GM04503 (cell line): ENCODE measurements at places on chromosomes 7 and 10.
A peak's percentile ranks its signal among the peaks of the same experiment; 100 is the strongest.

DNA sequence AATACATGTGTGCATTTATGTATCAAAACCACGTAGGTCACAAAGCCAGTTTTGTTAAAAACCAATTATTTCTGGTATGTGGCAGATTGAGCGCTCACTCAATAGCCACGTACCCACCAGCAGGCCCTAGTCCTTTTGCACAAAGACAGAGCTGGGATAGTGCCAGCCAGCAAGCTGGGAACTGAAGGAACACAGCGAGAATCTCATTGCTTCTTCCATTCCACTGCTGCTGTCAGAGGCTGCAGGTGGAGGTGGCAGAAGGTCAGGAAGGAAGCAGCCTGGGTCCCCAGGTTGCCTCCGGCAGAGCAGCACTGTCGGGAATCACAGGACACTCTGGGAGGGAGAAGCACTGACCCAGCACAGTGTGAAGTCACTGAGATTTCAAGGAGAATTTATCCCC lies 385.5 kb upstream of the PFKP start:
- DNase-seq, result no peak

- no peak for DNase-seq
Measured at GRCh38 chr7:69445541-69445940, 152.7 kb upstream of the AUTS2 start.

GRCh38 chr10:110530131-110530831 lies 32.6 kb downstream of the DUSP5 start:
- DNase-seq, result peak; percentile 29

DNA sequence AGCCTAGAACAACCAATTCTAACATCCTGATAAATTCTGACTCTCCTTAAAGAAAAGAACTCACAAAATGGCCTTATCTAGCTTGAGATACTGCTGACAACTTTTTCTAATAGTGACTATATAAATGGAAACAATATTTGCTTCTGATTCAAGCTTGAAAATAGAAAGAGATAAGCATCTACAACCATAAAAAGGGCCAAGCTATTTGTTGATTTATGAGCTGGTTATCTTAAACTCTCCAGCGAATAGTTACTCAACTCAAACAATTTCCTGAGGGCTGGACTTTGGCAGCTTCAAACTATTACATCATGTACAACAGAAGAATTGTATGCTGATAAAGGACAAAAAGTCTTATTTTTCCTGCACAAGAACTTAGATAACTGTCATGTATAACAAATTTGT lies 4.6 kb downstream of the USP54 start:
- peak; percentile 58 for DNase-seq

- DNase-seq, result no peak
Measured at GRCh38 chr10:106500041-106500924, 664.2 kb downstream of the SORCS1 start.

- DNase-seq, result no peak
Measured at GRCh38 chr7:102843850-102844249, 69.0 kb upstream of the LRRC17 start.

DNA sequence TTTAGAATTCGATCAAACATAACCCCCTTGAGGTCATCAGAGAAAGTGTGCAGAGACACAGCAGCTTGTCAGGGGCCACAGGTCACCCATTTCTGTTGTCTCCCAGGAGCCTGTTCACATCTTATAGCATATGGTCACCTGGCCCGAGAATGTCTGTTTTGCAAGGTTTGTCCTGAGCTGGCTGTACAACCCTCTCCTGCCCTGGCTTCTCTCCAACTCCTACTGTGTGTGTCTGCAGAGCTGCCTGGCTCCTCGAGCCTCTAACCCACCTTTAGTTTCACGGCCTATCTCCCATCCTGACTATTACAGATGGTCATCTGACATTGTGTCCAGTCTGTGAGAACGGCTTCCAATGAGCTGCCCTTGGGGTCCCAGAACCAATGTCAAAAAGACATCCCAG lies 683.4 kb downstream of the SDK1 start:
- no peak for DNase-seq

GRCh38 chr7:117411539-117411938 lies 15.8 kb downstream of the ASZ1 start:
- no peak for DNase-seq

GRCh38 chr7:95781961-95782586 lies 9.7 kb downstream of the DYNC1I1 start:
- no peak for DNase-seq

DNA sequence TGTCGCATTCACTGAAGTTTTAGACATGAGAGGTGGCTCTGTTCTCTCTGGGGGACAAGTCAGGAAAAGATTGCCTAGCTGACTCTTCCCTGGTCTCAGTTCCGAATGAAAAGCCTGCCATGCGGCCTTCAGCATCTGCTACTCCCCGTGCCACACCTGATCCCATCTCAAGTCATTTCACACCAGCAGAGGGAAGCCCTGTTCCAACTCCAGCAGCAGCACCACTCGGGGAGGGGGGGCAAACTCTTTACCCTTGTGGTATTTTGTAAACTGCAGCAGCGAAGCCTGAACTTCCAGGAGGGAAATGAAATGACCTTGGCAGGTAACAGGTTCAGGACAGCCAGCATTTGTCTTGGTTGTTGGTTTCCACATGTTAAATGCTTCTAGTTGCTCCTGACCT lies 13.8 kb downstream of the LRRC4 start:
- no peak for DNase-seq

- DNase-seq, result no peak
Measured at GRCh38 chr7:25486656-25487055, 258.4 kb upstream of the NPVF start.

DNA sequence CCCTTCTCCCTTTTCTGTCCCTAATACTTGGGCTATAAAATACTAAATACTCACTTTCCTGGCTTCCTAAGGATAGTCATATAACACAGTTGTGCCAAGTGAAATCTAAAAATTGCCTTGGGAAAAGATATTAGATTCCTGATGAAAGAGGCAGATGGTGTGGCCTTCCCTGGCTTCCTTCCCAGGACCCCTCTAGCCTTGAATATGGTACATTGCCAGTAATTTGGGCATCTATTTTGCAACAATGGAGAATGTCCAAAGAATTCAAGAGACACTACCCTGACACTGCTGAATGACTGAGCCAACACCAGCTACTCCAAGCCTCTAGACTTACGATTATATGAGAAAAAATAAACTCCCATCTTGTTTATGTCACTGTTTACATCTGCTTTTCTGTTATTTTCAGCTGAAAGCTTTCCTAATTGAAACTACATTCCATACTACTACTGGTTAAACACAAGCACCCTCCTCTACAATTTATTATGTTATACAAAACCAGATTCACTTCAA lies 17.9 kb downstream of the COPG2 start:
- no peak for DNase-seq

DNA sequence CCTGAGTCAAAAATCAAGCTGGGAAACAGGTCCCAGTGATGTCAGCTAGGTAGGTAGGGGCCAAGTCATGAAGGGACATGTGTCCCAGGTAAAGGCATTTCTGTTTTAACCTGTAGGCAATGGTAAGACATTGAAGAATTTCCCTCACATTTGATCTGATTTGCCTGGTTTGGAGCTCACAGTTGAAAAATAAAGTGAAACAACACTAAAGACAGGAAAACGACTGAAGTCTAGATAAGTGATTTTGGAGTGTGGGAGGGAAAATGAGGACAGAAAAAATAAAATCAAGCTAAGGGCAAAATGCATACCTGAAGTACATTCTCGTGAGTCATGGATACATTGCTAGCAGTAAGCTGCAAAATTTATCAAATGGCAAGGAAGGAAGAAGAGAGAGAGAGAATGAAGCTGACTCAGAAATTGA lies 169.9 kb downstream of the SKIDA1 start:
- no peak for DNase-seq

DNA sequence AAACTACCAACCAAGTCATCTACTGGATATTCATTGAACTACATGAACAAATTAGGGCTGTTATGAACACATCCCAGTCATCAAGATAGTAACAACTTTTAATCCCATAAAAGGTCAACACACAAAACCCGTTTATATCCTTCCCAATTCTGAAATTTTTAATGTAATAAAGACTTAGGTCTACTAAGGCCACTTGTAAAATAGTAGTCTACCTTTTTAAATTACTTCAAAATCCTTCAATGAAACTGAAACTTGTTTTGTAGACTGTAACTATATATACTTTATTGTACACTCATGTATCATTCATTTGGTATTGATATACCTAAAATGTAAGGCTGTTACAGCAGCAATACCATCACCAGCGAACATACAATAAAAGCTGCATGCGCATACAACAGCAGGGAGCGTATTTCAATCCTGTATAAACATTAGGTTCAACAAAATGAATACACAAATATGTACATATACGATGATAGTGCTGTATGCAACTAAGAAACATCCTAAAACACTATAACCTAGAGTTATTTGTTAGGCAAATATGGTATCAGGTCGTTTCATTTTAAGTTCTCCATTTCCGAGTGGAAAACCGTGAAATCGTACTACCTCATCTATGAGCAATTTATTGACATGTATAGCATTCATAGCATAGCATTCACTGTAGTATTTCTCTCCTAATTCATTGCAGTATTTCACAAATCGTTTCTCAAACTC lies 973 bp downstream of the ATAD1 start:
- DNase-seq, result no peak

GRCh38 chr10:92850185-92850584 lies 1.9 kb downstream of the EXOC6 start:
- no peak for DNase-seq

GRCh38 chr10:97788552-97789442 lies 17.0 kb upstream of the SFRP5 start:
- DNase-seq, result no peak

GRCh38 chr10:48466611-48467240 lies 138.1 kb downstream of the ARHGAP22 start:
- DNase-seq, result no peak

DNA sequence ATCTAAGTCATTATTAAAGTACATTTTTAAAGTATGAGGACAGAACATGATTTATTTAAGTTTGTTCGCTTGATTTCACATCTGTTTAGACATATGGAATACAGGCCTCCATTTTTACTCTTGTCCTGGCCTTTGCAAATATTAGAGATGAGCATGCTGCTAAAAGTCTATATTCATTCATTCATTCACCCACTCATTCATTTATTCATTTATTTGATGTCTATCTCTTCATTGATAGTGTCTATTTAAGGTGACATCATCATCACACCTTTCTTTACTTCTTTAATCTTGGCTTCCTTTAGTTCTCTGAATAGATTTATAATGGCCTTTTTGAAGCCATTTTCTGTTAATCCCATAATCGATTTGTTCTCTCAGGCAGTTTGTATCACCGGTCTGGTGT lies 68.0 kb downstream of the THNSL1 start:
- DNase-seq, result no peak

DNA sequence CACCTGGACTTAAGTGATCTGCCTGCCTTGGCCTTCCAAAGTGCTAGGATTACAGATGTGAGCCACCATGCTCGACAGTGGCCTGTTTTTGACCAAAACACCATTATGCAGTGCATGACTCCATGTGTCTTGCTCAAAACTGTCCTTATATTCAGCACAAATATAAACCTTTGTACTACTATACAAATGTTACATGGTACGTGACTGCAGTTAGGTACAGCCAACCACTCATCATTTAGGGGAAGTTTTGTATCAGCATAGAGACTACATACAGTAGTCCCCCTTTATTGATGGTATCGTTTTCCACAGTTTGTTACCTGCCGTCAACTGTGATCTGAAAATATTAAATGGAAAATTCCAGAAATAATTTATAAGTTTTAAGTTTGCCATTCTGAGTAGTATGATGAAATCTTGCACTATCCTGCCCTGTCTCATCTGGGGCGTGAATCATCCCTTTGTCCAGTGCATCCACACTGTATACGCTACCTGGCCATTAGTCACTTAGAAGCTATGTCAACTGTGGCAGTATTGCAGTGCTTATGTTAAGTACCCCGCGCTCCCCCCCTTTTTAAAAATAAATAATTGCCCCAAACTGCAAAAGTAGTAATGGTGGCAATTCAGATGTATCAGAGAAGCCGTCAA lies 23.3 kb upstream of the ZNF282 start:
- no peak for DNase-seq

- peak; percentile 73 for DNase-seq
Measured at GRCh38 chr7:17633067-17633466, 307.2 kb downstream of the SNX13 start.

DNA sequence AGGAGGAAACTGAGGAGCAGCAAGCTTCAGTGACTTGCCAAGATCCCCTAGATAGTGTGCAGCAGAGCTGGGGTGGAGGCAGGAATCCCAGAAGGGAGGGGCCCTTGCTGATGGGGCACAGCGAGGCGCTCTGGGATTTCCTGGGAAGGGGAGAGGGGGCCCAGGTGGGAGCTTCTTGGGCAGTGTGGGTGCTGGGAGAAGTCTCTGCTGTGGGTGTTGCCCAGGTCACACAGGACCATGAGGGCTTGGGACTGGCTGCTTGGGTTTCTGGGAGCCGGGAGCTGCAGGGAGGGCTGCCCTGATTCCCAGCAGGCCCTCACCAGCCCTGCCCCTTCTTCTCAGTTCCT lies 55.2 kb downstream of the TSPAN15 start:
- DNase-seq, result no peak

DNA sequence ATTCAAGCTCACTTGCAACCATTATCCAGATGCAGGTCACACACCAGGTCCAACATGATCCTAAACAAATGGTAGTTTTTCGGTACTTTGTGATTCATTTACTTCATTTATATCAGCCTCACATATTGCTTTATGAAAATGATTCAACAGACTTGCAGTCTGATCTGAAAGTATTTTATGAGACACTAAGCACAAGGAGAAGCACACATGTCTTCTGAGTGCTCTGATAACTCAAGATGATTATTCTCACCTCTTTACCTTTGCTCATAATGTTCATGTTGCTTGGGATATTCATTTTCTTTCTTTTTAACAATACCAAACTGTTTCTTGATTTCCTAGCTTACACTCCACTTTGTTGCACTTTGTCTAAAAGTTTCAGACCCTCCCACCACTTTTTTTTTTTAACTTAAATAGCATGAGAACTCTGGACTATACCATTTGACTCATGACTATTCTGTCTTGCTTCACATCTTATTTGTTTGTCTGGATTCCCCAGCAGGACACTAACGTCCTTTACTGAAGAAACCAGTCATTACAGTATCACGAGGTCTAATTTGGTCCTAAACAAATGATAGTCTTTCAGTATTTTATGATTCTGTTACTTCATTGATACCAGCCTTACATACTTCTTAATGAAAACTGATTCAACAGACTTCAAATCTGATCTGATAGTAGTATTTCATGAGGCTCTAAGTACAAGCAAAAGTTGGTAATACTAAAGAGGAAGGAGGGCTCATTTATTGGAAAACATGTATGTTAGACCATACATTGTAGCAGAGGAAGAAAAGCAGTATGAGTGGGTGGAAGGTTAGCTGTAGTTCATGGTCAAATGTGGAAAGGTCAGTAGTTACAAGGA lies 171.8 kb upstream of the AHR start:
- DNase-seq, result no peak

DNA sequence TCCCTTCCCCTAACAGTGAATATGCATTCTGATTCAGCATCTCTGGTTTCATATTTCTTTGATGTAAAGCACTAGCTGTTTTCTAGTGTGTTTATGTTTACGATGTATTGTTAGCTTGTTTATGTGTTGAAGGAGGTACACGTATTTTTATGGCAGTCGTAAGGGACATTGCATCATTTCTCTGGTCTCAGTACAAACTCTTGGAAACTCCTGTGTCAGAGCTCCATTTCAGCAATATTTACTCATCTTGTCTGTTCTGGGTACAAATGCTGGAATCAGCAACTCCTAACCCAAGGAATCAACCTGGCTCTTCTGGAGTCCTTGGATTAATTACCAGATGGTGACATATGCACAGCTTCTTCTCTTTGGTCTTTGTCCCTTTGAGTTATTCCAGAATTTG lies 270.0 kb upstream of the PLXDC2 start:
- no peak for DNase-seq

GRCh38 chr10:17161775-17162174 lies 32.2 kb upstream of the CUBN start:
- no peak for DNase-seq
